ENCODE measurements at places on chromosomes 2 and 18. TPM values are rescaled to one million over a fixed set of nuclear protein-coding genes. Genes with fewer than 3 reads are reported as not detected.

- no peak for DNase-seq
These were observed 5.0 kb downstream of the RNF144A start for GRCh38 chr2:6922201-6922656.

DNA sequence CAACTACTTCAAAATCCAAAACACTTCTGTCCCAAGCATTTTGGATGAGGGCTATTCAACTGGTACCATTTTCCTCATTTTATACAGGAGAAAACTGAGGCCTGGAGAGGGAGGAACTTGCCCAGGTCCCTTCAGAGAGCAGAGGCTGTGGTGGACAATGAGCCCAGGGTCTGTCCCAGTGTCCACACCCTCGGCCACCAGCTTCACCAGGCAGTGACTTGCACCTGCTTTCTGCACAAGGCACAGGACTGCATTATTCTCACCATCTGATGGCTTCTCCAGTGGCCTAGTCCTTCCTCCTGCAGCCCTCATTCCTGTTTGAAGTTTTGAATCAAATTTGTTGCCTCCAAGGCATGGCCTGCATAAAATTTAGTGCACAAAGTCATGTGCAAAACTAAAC is 53.3 kb downstream of the RNF144A start:
- no peak for DNase-seq

Gene CGREF1
- 9.2 TPM for total RNA-seq

Gene MAIP1
- 25.0 TPM for total RNA-seq
